Globus pallidus (tissue), 1 donor: ENCODE measurements at places on chromosomes 5 and 9.

DNA sequence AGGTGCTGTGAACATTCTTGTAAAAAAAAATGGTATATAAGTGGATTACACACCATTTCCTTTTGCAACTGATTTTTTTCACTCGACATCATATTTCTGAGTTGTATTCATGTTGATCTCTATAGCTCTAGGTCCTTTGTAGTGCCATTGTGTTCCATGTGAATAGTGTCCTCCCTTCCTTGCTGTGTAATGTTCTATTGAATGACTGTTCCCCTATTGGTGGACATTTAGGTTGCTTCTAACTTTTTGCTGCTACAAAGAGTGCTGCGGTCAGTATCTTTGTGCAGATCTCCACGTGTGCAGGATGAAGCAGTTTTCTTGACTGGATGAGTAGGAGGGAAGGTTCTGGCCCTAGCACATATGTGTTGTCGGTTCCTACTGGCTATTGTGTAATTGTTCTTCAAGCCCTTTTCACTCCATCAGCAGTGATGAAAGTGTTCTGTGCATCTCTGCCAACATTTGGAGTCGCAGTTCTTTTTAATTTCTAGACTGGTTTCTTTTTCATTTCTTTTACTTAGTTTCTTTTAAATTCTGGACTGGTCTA, 20.2 kb downstream of the DAB2IP start:
- no peak for DNase-seq

GRCh38 chr9:94826644-94827410, 100.3 kb downstream of the AOPEP start:
- DNase-seq: no peak

GRCh38 chr5:180211761-180212035, 2.7 kb upstream of the RASGEF1C start:
- DNase-seq: no peak

DNA sequence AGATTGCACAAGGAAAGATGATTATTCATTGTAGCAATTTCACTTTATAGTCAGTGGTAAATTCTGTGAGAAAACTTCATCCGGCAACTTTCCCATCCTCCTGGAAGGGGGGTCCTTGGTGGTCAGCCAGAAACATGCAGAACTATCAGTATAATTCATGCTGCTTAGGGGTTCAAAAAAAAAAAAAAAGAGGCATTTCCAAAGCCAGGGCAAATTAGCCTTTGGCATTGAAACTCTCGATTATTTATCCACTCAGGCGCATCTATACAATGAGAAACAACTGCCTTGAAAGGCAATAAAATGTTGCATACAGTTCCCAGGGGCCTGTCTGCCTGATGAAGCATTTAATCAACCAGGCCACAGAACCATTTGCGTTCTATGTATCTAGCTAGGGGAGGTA, 263.3 kb downstream of the TMEM167A start:
- DNase-seq: no peak

DNA sequence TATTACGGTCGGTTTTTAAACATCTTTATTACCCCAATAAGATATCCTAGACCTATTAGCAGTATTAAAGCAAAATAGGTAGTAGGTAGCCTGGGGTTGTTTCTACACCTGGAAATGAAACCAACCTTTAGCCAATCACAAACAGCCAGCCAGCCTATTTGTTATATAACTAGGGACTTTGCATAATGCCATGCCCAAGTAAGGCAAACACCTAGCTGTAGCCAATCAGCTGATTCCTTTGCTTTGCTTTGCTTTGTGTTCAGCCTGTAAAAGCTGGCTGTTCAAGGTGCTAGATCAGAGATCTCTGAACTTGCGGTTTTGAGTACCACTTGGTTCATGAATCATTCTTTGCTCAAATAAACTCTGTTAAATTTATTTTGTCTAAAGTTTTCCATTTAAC, 46.5 kb upstream of the SETD9 start:
- DNase-seq: no peak

DNA sequence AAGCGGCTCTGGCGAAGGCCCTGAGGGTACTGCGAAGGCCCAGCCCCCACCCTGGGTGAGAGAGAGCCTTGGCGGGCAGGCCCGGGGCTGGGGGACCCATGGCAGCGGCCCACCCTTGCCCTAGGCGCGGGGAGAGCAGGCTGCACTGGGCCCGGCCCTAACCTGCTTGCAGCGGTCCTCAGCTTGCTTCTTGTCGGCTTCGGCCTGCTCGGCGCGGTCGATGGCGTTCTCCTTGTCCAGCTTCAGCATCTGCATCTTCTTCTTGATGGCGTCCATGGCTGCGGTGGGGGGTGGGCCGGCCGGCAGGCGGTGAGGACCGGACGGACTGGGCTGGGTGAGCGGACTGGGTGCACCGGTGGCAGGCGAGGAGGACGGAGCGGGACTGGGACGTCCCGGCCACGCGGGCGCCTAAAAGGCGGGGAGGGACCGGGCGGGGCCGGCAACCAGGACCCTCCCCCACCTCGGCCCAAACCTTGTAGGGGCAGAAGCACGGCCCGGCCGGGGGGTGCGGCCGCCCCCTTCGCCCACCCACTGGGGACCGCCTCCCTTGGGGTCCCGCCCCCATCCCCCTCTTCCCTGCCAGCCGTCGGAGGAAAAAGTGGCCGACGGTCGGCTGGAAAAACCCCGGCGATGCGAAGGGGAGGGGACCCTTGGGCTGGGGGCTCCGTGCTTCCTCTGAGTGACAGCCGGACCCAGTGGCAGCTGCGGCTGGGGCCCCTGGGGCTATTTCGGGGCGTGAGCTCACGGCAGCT, at the start of gene TPM2:
Gene TPM2 (minus strand): TSS at position 384 of the 752 bp plus-strand sequence. CDS start 108 bp downstream, at position 276.
- no peak for DNase-seq

- DNase-seq: no peak
These were observed 66.6 kb downstream of the ABCA1 start for GRCh38 chr9:104861397-104861796.

GRCh38 chr9:36725777-36726356, 153.2 kb downstream of the MELK start:
- no peak for DNase-seq

DNA sequence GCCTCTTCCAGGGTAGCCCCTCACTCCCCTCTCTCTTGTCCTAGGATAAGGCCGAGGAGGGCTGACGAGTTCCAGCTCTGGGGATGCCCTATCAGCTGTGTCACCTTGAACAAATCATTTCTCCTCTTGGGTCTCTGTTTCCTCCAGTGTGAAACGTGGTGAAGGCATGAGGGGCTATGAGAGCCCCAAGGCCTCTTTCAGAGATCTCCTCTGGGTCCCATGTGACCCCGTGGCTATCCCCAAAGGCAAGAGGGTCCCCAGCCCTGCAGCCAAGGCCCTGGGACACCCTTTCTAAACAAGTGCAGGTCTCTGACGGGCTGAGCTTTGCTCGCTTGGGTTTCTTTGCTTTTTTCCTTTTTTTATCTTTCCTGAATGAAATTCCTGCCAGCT, 25.5 kb upstream of the SPTLC1 start:
- DNase-seq: no peak

DNA sequence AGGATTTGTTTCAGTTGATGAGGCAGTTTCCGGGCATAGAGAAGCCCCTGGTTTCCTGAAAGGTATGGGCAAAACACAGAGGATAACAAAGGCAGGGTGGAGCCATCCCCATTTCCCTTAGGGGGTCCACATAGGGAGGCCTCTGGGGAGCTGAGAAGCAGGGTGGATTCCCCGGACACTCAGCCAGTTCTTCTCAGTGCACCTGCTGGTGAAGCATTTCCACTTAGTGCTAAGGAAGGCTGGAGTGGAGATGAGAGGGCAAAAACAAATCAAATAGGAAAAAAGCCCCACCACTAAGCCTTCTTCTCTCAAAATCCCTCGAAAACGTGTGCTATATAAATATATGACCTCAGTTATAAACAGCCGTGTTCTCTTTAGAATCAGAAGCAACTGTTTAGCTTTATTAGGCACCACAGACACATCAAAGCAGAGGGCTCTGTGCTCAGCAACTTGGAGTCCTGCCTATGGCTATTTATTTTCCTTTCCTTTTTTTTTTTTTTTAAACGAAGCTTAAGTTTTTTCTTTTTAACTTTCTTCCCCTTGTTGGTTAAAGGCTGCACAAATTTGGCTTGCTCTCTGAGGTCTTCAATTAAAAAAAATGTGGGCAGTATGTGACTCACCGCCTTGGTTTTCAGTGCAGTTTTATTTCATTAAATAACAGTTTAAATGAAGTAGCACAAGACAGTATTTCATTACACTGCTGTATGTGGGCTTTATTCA, 67.7 kb downstream of the PRDM6 start:
- DNase-seq: no peak

GRCh38 chr5:76473661-76474060, 70.6 kb downstream of the IQGAP2 start:
- DNase-seq: no peak

GRCh38 chr5:94693845-94694370, 75.4 kb downstream of the SLF1 start:
- DNase-seq: no peak

- DNase-seq: peak; percentile 51
These were observed 9.5 kb upstream of the NFIL3 start for GRCh38 chr9:91433180-91433579.

DNA sequence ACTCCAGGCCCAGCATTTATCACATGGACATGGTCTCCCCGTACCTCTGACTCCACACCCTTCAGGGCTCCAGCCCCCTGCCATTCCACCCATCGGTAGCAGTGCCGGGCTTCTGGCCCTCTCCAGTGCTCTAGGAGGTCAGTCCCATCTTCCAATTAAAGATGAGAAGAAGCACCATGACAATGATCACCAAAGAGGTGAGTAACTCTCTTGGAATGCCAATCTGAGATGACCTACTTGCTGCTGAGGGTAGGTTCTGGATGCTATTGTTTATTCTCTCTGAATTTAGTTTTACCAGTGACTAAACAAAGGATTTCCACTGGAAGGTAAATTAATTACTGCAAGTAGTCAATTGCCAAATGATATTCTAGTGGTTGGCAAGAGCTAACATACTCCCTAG, 80.8 kb downstream of the TLE4 start:
- no peak for DNase-seq

DNA sequence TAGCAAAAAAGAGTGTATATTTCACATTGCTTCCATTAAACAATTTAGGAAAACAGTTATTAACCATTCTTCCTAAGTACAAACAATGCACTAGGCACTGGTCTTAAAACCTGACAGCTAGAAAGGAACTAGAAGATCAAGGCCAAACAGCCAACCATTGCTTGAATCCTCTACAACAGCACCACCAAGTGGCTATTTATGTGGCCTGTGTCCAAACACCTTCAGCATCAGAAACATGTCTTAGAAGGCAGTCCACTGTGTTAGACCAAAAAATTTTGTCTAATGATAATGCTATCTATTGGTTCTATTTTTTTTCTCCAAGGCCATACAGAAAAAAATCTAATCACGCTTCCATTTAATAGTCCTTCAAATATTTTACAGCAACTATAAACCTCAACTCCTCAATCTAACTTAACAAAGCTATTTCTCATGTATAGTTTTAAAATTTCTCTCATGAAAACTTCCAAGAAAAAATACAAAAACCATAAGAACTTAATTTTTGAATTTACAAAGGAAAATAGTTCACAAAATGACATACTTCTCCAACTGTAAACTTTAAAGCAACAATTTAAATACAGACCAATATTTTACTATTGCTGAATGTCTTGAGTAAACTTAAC, 36.1 kb downstream of the CAAP1 start:
- peak; percentile 11 for DNase-seq

DNA sequence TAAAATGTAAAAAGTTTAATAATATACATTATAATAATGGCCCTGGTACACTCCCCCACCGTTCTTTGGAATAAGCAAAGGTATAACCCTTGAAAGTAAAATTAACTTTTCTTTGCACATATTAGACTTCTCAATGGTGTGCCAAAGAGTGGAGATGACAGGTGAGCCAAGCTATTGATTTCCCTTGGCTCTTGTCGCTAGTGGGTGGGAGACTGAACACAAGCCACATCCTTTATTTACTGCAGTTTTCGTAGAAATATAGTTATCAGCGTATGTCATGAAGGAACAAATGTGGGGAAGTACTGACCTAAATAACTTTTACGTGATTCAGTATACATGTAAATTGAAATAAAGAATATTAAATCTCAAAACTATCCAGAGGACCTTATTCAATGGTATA, 549.3 kb downstream of the RAB3C start:
- DNase-seq: no peak

- peak; percentile 35 for DNase-seq
These were observed 937 bp upstream of the SLC26A2 start for GRCh38 chr5:149959406-149960236.

- no peak for DNase-seq
These were observed 54.4 kb downstream of the ARRDC3 start for GRCh38 chr5:91328743-91329142.

DNA sequence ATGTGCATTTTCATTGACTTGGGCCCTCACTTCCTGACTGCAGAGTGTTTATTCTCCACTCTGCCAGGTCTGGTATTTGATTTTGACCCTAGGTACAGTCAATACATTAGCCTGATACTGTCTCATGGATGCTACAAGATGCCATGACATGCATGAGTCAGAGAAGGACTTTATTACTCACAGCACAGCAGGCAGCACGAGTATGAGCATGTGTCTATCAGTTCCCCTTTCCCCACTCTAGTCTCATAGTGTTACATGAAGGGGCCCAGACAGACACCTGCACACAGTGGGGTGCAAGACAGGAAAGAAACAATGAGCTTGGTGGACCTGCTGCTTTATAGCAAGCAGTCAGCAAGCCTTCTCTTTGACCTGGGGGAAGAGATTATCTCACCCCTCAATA, 19.6 kb downstream of the ITGA2 start:
- DNase-seq: no peak

DNA sequence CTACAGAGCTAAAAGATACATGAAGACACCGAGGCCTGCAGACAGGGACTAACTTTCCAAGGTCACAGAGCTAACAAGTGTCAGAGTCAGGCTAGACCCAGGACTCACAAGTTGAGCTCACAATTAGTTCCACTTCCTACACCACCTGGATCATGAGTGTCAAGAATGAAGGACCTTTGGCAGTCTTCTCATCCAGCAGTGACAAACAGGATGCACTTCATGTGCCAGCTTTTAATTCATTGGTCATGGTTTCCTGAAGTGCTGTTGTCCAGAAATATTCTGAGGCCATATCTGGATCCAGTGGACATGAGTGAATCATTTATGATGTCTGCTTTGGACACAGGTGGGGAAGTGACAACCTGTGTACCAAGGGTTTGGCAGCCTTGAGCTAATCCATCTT, 77.4 kb downstream of the KCNIP1 start:
- no peak for DNase-seq

DNA sequence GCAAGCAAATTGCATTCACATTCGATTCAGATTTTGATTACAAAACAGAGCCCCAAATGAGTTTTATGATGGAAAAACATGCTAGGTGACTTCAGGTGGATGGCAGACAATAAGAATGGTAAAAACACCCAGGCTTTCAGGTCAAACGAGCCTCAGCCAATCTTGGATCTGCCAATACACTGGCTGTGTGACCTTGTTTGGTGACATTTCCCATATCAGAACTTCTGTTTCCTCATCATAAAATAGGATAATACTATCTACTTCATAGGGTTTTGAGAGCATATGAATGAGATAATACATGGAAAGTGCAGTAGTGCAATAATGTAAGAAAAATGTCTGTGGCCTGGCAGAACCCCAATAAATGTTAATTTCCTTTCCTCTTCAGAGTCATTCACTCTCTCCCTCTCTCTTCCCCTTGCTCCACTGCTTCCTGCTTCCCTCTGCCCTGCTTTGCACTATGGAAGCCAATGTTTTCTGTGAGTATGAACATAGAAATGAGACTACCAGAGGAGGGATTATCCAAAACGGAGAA, 54.7 kb downstream of the SH3RF2 start:
- no peak for DNase-seq
